ENCODE measurements at places on chromosomes 4 and X.

DNA sequence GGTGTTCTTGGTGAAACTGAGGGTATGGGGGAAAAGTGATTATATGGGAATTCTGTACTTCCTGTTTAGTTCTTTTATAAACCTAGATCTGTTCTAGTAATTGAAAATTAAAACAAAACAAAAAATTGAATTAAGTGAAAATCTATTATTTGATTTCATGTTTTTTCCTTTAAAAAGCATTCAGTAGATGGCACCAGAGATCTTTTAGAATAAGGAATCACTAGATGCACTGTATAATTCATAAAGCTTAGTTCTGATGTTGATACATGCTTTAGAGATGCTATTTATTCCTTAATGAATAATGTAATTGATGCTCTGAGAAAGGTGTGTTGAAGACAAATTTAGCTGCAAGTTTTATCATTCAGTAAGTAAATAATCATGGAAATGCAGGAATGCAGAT, 87.3 kb downstream of the LCORL start:
- no peak for DNase-seq
- H3K4me3 ChIP-seq = no peak overlapping the region
- H3K27ac ChIP-seq = no peak overlapping the region
- H3K36me3 ChIP-seq = no peaks in the 10 kb centered on the region
- no peaks in the 10 kb centered on the region for H3K4me1 ChIP-seq

DNA sequence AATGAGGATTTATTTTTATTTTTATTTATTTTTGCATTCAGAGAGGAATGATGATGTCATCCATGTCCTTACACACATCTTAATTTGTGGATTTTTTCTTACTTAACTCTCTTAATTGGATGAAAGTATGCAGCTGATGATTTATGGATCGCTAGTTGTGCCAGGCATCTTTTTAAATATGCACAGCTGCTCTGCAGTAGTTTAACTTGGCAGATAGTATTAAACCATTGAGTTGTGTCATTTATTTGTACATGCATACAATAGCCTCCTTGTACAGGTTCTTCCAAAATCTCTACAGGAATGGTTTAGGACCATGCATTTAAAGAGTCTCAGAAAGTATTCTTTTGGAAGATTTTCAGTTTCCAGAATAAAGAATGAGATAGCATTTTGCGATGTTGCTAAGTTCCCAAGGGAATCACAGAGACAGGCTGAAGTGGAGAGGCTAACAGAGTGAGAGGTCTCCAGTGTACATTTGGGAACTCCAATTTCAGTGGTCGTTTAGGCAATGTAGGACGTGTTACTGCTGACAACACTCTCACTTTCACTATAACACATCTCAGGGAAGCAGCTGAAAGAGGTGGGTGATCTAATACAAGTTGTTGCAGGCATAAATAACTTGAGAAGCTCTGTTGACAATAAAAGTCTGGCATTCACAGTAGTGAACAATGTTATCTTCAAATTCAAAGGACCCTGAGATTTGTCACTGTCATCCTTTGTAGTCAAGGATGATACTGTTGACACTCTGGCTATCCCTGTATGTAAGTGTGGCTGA, 49.9 kb upstream of the SCRG1 start:
- H3K36me3 ChIP-seq = no peaks in the 10 kb centered on the region
- H3K4me1 ChIP-seq = no peaks in the 10 kb centered on the region
- no peak overlapping the region for H3K4me3 ChIP-seq
- DNase-seq = no peak
- no peak overlapping the region for H3K27ac ChIP-seq

DNA sequence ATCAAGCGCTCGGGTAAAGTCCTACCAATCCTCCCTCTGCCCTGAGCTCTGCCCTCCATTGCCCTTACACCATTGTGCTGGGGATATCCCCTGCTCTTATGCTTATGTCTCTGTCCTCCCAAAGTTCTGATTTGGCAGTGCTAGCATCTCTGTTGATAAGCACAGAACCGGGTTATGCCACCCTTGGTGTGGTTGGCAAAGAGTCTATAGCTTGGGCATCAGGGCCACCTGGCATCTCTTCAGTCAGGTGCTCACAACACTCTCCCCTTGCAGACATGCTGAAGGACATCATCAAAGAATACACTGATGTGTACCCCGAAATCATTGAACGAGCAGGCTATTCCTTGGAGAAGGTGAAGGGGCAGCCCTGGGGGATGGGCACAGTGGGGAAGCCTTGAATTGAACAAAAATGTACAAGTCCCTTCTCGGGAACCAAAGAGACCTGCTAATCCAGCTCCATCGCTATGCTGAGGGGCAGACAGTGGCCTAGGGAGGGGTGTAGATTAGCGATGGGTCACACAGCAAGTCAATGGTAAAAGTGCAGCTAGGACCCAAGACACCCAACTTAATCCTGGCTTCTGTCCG, 3.8 kb downstream of the MAGED2 start:
- H3K27ac ChIP-seq = no peak overlapping the region
- H3K27me3 ChIP-seq = no peaks in the 10 kb centered on the region
- peaks cover 18% of the 10 kb centered on the region for H3K36me3 ChIP-seq
- H3K4me3 ChIP-seq = no peak overlapping the region

DNA sequence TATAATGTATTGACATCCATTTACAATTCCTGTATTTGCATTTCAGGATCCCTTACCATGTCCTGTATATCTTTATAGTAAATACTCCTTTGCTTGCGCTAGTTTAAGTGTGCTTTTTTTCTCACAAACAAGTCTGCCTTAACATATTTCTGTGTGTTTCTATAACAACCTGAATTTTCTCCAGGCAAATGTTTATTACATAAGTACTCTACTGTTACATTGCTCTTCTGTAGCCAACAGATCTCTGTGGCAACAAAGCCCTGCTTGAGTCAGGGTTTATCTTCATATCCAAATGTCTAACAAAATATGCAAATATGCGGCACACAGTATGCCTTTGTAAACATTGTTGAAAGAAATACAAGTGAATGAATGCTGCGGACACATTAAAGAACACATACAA, 625.5 kb downstream of the TLL1 start:
- no peaks in the 10 kb centered on the region for H3K4me1 ChIP-seq
- DNase-seq = no peak
- no peaks in the 10 kb centered on the region for H3K36me3 ChIP-seq
- H3K4me3 ChIP-seq = no peak overlapping the region
- no peak overlapping the region for H3K27ac ChIP-seq
